Thymus (tissue), 14 donors: ENCODE measurements at places on chromosomes 12 and 14. TPM values are rescaled to one million over a fixed set of nuclear protein-coding genes. Genes with fewer than 3 reads are reported as not detected.

Gene MMP14
- 21.2 TPM for total RNA-seq

Gene MUCL1
- 1.2 TPM for total RNA-seq

Gene TSHR
- 20.1 TPM for total RNA-seq

Gene EGLN3
- total RNA-seq: 14.5 TPM

Gene EFS
- total RNA-seq: 1.6 TPM

Gene PLEKHD1
- 0.09 TPM for total RNA-seq

Gene CABP1
- total RNA-seq: 0.24 TPM

Gene TMEM52B
- 0.14 TPM for total RNA-seq

Gene CAPRIN2
- 12.6 TPM for total RNA-seq

Gene LALBA
- 0.14 TPM for total RNA-seq

GRCh38 chr14:23750357-23750756, 114.2 kb downstream of the DHRS2 start:
- DNase-seq: no peak
- no peaks in the 10 kb centered on the region for H3K4me1 ChIP-seq
- no peak overlapping the region for H3K4me3 ChIP-seq
- peaks cover 5% of the 10 kb centered on the region for H3K27me3 ChIP-seq
- H3K36me3 ChIP-seq: no peaks in the 10 kb centered on the region
- no peak overlapping the region for H3K27ac ChIP-seq

DNA sequence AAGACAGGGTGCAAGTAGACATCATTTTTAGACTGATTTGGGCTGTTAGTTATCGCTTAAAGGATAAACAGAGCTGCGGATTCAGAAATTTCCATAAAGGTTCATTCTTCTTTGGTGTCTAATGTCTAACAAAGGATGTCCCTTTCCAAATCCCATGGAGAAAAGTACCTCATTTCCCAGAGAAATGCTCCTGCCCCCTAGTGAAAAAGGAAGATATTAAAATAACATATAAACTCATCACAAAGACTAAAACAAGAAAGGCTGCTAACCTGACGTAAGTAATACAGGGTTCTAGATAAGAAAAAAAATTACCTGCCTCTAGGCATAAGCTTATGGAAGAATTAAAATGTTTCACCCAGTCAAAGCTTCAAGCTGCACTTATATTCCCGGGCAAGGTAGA, 22.8 kb downstream of the ARMH4 start:
- no peaks in the 10 kb centered on the region for H3K27me3 ChIP-seq
- no peak overlapping the region for H3K4me3 ChIP-seq
- no peaks in the 10 kb centered on the region for H3K4me1 ChIP-seq
- no peak for DNase-seq

DNA sequence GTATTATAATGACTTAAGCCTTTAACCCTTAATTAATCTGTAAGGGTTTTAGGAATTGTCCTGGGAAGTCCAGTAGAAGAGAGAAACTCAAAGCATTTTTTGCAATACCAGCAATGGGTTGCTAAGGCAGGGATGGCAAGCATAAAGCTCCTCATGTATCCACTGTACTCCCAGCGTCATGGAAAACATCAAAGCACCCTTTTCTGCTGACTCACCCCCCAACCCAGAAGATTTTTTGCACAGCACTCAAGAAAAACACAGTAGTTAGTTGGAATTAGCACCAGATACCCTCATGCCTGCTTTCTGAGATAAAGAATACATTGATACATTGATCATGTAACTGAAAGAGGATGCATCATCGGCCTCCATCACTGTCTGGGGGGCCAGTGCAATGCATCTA, 199.1 kb upstream of the CNOT2 start:
- no peaks in the 10 kb centered on the region for H3K4me1 ChIP-seq
- no peak overlapping the region for H3K4me3 ChIP-seq
- DNase-seq: no peak
- no peaks in the 10 kb centered on the region for H3K27me3 ChIP-seq
- no peaks in the 10 kb centered on the region for H3K36me3 ChIP-seq
- H3K27ac ChIP-seq: no peak overlapping the region

GRCh38 chr12:30200864-30201263, 417.1 kb upstream of the TMTC1 start:
- H3K4me3 ChIP-seq: peak overlapping the region; percentile 17
- no peak overlapping the region for H3K27ac ChIP-seq
- no peaks in the 10 kb centered on the region for H3K36me3 ChIP-seq
- DNase-seq: no peak
- H3K4me1 ChIP-seq: no peaks in the 10 kb centered on the region

- peaks cover 37% of the 10 kb centered on the region for H3K36me3 ChIP-seq
- H3K4me1 ChIP-seq: peaks cover 26% of the 10 kb centered on the region
- no peaks in the 10 kb centered on the region for H3K27me3 ChIP-seq
- H3K4me3 ChIP-seq: no peak overlapping the region
Observed at GRCh38 chr12:51242120-51242519, 3.5 kb downstream of the DAZAP2 start.

- no peaks in the 10 kb centered on the region for H3K27me3 ChIP-seq
- peaks cover 8% of the 10 kb centered on the region for H3K36me3 ChIP-seq
- peaks cover 20% of the 10 kb centered on the region for H3K4me1 ChIP-seq
Observed at GRCh38 chr12:45268672-45269411, 52.9 kb downstream of the ANO6 start.

DNA sequence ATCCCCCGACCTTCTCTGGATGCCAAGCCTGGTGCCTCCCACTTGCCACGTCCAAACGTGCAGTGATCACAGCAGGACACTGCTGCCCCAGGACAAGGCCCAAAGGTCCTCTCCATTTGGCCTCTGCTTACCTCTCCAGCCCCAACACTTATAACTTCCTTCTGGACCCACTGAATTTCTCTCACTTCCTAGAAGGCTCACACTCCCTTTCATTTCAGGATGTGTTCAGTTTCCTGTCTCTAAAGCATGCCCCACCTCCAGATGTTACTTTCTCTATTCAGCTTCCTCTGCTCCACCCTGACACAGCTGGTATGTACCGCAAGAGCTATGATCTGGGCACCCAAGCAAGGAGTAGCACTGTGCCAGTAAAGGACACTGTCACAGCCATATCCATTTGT, 33.0 kb downstream of the CDKL1 start:
- peak; percentile 37 for DNase-seq
- H3K36me3 ChIP-seq: no peaks in the 10 kb centered on the region
- peak overlapping the region; percentile 38 for H3K4me3 ChIP-seq
- peak overlapping the region; percentile 78 for H3K27ac ChIP-seq

GRCh38 chr14:23101213-23101970, 3.4 kb downstream of the CIROP start:
- H3K4me3 ChIP-seq: no peak overlapping the region
- peaks cover 12% of the 10 kb centered on the region for H3K36me3 ChIP-seq
- DNase-seq: no peak
- peaks cover 2% of the 10 kb centered on the region for H3K27me3 ChIP-seq
- H3K27ac ChIP-seq: no peak overlapping the region

DNA sequence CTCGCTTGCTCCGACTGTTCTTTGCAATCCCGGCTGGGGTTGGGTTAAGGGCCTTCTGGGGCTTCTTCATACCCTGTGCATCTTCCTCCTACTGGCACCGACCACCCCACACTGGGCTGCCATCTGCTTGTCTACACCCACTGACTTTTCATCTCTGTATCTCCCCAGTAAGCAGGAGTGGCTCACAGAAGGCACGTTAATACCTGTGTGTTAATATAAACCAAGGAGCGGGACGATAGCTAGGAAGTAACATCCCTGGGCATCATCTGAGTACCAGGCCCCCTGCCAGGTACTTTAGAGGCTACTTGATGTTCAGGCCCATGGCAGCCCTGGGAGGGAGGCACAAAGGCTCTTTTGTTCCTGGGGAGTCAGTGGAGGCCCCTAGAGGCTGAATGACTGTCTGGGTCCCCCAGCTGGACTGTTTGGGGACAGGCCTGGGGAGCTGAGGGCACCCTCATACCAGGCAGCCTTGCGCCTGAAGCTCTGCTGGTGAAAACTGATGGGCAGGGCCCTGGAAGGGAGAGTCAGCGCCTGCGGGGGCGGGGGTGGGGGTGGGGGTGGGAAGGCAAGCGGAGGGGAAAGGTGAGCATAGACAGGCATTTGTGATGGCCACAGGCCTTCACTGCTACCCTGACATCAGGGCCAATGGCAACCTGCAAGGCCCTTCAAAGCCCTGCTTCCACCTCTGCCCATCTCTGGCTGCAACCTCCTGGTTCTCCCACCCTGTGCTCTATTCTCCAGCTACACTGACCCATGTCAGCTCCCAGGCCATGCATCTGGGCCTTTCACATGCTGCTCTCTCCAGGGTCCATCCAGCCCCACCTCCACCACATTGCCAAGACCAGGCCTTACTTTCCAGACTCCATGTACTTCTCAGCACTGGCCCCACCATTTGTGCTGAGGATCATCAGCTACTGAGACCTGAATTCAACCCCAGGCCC, 34.2 kb upstream of the DEGS2 start:
- H3K4me3 ChIP-seq: peak overlapping the region; percentile 15
- no peak for DNase-seq
- peak overlapping the region; percentile 78 for H3K27ac ChIP-seq
- no peaks in the 10 kb centered on the region for H3K27me3 ChIP-seq
- H3K36me3 ChIP-seq: no peaks in the 10 kb centered on the region
- no peaks in the 10 kb centered on the region for H3K4me1 ChIP-seq

DNA sequence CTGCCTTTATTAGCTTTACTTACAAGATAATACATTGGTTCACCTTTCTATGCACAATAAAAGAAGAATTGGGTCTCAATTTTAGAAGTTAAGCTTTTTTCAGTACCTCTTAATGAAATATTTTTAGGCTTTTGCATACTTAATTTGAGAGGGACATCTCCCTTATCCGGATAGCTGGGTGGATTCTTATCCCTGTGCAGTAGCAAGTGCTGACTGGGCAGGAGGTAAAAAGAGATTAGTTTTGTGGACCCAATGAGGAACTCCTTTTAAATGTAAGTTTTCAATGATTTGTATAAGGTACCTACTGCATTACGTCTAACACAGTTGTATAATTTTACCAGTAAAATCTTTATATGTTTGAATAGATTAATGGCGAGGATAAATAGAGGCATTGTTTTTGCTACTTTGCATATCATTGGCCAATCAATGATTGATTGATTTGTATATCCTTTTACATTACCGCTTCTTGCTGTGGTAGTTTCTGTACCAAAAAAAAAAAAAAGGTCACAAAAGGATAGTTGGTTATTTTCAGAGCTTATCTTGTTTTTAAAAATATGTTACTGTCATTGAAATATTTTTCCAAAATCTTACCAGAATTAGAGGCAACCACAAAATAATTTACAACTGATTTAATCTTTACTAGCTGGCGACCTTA, 2.2 kb downstream of the CPSF6 start:
- H3K36me3 ChIP-seq: no peaks in the 10 kb centered on the region
- no peak overlapping the region for H3K4me3 ChIP-seq
- no peaks in the 10 kb centered on the region for H3K27me3 ChIP-seq
- H3K27ac ChIP-seq: no peak overlapping the region
- no peak for DNase-seq

DNA sequence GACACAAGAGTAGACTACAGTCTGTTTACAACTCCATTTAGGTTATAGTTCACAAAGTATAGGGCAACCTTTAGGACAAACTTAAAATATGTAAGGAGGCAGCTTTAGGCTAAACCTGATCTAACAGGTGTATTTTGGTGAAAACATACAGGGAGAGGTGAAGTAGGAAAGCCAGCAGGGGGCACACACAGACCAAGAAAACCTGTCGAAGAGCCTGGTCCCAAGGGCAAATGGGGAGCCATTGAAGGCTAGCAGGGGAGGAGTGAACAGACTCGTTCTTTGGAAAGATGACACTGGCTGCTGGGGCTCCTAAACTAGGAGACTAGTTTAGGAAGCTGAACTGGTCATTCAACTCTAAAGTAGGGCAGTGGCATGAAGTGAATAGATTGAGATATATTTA, 138.8 kb upstream of the WSCD2 start:
- no peaks in the 10 kb centered on the region for H3K4me1 ChIP-seq
- no peak overlapping the region for H3K27ac ChIP-seq
- DNase-seq: peak; percentile 18

- no peak for DNase-seq
- no peaks in the 10 kb centered on the region for H3K4me1 ChIP-seq
- no peaks in the 10 kb centered on the region for H3K36me3 ChIP-seq
Observed at GRCh38 chr12:78470354-78471195, 394.0 kb upstream of the SYT1 start.

DNA sequence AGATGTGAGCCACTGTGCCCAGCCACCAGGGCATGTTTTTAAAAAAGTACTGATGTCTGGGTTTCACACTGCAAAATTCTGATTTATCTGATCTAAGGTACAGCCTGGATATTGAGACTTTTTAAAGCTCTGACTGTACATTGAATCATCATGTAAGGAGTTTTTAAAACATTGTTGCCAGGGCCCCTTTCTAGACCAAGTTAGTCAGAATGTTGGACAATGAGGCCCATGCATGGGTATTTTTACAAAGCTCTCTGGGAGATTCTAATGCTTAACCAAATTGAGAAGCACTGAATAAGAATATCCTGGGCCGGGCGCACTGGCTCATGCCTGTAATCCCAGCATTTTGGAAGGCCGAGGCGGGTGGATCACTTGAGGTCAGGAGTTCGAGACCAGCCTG, 16.7 kb downstream of the TMEM19 start:
- no peak overlapping the region for H3K4me3 ChIP-seq
- H3K36me3 ChIP-seq: peaks cover 40% of the 10 kb centered on the region
- H3K4me1 ChIP-seq: no peaks in the 10 kb centered on the region
- DNase-seq: no peak
- no peaks in the 10 kb centered on the region for H3K27me3 ChIP-seq

DNA sequence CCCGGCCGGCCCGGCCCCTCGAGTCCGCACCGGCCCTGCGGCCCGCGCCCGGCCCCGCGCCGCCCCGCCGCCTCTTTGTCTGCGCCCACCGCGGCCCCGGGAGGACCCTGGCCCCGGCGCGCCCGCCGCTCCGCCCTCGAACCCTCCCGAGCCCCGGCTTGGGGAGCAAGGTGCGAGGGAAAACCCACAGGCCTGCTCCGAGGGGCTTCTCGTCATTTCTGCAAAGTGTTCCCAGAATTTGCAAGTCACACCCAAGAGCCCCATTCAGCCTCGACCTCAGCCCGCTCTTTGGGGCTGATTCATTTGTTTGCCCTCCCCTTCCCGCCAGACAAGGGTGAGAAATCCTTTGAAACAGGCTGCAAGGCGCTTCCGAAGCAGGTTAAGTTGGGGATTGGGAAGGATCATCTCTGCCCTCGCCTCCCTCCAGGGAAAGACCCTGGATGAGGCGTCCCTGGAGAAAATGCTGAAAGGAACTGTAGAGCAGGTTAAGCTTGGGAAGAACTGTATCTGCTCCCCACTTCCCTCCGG, 325 bp upstream of the CLIP1 start:
- peaks cover 6% of the 10 kb centered on the region for H3K27me3 ChIP-seq
- peak overlapping the region; percentile 95 for H3K4me3 ChIP-seq
- DNase-seq: peak; percentile 20
- peak overlapping the region; percentile 76 for H3K27ac ChIP-seq
- H3K4me1 ChIP-seq: peaks cover 7% of the 10 kb centered on the region

- no peak overlapping the region for H3K4me3 ChIP-seq
- H3K4me1 ChIP-seq: no peaks in the 10 kb centered on the region
- H3K27me3 ChIP-seq: no peaks in the 10 kb centered on the region
- H3K36me3 ChIP-seq: no peaks in the 10 kb centered on the region
- no peak overlapping the region for H3K27ac ChIP-seq
- DNase-seq: no peak
Observed at GRCh38 chr14:89892953-89893352, 61.6 kb downstream of the EFCAB11 start.

- H3K27ac ChIP-seq: no peak overlapping the region
- no peaks in the 10 kb centered on the region for H3K4me1 ChIP-seq
- no peak for DNase-seq
- no peaks in the 10 kb centered on the region for H3K27me3 ChIP-seq
- no peak overlapping the region for H3K4me3 ChIP-seq
- no peaks in the 10 kb centered on the region for H3K36me3 ChIP-seq
Observed at GRCh38 chr14:40727107-40727506, 879.6 kb upstream of the LRFN5 start.
